Fibroblast of villous mesenchyme (primary cell): ENCODE measurements at places on chromosomes 13 and 19. TPM values are rescaled to one million over a fixed set of nuclear protein-coding genes. Genes with fewer than 3 reads are reported as not detected.

The ADGRE3 gene
- not detected in 2 replicates for total RNA-seq

GRCh38 chr13:94636942-94637578 lies 35.4 kb downstream of the GPR180 start:
- no peak for DNase-seq

GRCh38 chr19:47094557-47095475 lies 18.8 kb downstream of the ZC3H4 start:
- DNase-seq, result peak; percentile 50

GRCh38 chr19:11435833-11436313 lies 438 bp downstream of the PRKCSH start:
- peak; percentile 32 for DNase-seq

- no peak for DNase-seq
Measured at GRCh38 chr19:13606156-13606555, 99.9 kb upstream of the CACNA1A start.

The PGLYRP2 gene
- total RNA-seq, result not detected in 2 replicates

DNA sequence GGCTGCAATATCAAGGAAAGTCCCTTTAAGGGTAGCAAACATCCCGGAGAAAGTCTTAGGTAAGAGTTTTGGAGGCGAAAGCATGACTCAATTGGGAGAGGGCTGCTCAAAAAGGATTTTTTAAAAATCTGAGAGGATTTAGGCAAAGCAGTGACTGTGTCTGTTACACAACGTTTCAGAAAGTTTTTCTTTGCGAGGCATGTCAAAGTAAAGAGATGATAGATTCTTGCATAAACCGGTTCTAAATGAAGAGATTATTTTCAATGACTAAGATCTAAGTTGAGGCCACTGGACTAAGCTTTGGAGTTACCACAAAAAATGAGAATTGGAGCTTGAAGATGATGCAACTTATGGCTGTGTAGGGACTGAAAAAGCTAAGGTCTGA lies 43.7 kb upstream of the ENOX1 start:
- DNase-seq, result peak; percentile 93

- DNase-seq, result peak; percentile 58
Measured at GRCh38 chr13:23644527-23645138, 74.4 kb downstream of the TNFRSF19 start.
